ENCODE measurements at places on chromosomes 3 and 15.

DNA sequence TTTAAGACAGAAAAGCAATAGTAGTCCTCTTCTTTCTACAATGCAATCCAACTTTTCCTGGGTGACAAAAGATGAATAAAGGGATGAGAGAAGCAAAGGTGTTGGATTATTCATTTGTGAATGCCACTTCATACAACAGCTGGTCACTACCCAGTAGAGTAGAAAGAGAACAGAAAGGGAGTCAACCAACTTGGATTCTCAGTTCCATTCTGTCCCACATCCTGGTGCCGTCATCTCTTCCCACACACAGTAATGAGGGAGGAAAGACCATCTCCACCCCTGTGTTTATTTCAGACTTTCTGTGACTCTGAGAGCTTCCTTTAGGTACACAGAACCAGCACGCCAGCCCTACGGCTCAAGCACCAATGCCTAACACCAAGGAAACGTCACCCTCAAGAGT, 71.0 kb downstream of the FOXP1 start:
- no peak for DNase-seq

DNA sequence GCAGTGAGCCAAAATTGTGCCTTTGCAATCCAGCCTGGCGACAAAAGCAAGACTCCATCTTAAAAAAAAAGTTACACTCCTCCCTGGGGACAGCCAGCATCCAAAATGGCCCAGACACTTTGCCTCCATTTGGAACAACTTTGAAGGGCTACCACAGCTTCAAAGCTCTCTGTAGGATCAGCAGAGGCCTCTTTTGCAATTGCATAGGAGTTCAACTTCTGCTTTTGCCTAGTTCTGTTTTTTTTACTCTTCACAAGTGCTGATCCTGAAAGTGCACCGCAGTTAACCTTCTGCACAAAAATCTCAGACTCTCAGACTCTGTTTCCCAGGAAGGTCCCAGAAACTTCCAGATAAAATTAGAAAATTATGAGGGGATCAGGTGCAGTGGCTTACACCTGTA, 25.2 kb upstream of the SLC4A7 start:
- DNase-seq = no peak

- peak; percentile 89 for DNase-seq
Measured at GRCh38 chr3:105368566-105369499, 2.1 kb downstream of the ALCAM start.

DNA sequence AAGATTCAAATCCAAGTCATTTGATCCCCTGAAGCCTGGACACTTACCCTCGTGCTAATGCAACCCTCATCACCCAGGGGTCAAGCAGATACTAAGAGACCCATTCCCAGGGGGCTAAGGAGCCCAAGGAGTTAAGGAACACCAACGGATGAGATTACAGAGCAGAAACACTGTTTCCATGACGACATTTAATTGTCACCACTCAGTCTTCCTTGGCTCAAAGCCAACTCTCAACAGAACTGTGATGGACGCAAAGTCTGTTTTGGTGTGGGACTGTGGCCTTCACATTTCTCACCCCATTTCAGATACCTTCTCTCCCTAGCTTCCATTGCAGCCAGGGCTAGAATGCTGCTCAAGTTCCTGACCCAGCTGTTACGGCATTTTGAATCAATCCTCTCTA, 383.5 kb upstream of the WNT5A start:
- peak; percentile 2 for DNase-seq

GRCh38 chr3:49112262-49112661, 7.7 kb upstream of the QARS1 start:
- no peak for DNase-seq

DNA sequence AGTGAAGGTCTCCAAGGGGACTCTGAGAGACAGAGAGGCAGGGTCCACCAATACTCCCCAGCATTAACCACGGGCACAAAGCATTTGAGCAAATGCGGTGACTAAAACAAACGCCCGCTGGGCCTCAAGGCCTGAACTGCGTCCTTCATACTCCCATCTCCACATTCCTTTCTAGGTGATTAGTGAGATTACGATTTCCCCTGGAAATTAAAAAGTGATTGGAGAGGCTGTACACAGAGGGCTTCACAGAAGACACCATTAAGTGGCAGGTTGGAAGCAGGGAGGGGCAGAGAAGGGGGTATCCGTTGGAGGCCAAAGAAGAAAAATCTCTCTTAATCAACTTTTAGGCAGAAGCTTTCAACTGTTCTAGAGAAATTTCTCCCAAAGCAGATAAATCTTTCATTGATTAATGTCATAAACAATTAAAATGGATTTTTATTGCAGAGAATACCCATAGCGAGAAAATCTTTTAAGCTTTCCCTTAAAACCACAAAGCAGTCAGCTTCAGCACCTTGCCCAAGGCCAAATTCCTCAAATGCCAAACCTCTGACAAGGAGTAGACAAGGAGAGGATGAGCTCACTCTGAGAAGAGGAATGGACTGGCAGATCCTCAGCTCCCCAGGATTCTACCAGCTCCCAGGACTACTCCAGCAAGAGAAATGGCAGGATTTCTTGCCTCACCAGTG, 38.2 kb downstream of the MB21D2 start:
- DNase-seq = no peak

DNA sequence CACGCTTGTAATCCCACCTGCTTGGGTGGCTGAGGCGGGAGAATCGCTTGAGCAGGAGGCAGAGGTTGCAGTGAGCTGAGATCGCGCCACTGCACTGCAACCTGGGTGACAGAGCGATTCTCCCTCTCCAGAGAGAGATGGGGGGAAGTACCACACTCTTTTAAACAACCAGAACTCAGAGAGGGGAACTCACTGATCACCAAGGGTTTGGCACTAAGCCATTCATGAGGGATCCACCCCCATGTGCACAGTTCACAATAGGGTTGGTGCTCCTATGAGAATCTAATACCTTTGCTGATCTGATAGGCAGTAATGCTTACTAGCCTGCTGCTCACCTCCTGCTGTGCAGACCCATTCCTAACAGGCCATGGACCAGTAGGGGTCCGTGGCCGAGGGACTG, 51.6 kb downstream of the QTRT2 start:
- DNase-seq = no peak

- DNase-seq = no peak
Measured at GRCh38 chr15:51450001-51450400, 108.5 kb downstream of the GLDN start.

- DNase-seq = peak; percentile 20
Measured at GRCh38 chr3:110971010-110971601, 100.5 kb upstream of the NECTIN3 start.

DNA sequence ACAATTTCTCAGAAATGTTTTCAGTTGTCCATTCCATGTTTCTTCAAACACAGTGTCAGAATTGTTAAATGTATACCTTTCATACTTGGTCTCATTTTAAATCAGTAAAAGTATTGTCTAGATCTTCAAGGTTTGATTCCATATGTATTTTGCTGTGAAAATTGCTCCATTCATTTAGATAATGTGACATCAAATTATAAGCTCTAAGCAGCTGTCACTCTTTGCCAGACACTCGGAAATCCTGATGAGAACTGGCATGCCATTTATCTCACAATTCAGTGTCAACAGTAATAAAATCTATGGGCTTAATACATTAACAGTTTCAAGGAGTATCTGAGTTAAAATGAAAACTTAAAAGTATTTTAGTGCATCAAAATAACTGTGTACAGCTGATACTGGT, 1025.3 kb upstream of the EPHA6 start:
- no peak for DNase-seq

GRCh38 chr15:38687775-38688495, 123.3 kb upstream of the RASGRP1 start:
- no peak for DNase-seq

- DNase-seq = no peak
Measured at GRCh38 chr15:74055804-74056203, 26.5 kb downstream of the GOLGA6A start.

GRCh38 chr3:197420115-197420514, 121.7 kb upstream of the DLG1 start:
- DNase-seq = no peak

DNA sequence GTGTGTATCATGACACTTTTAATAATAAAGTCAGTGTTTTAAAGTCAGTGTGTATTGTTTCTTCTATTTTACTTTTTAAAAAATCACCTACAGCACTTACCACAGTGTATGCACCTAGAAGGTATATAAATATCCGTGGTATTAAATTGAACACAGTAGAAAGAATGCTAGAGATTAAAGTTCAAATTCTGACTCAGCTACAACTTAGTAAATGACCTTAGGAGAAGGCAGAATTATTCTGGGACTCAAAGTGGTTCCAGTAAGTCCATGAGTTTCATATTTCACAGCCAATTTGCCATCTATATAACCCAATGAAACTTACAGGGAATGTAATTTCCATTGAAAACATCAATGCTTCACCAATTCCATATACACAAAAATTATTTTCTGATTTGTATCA, 52.7 kb upstream of the MAP4 start:
- no peak for DNase-seq

GRCh38 chr3:62142331-62143085, 230.8 kb downstream of the FEZF2 start:
- DNase-seq = no peak

GRCh38 chr3:151871639-151872468, 1.6 kb upstream of the SUCNR1 start:
- DNase-seq = no peak

DNA sequence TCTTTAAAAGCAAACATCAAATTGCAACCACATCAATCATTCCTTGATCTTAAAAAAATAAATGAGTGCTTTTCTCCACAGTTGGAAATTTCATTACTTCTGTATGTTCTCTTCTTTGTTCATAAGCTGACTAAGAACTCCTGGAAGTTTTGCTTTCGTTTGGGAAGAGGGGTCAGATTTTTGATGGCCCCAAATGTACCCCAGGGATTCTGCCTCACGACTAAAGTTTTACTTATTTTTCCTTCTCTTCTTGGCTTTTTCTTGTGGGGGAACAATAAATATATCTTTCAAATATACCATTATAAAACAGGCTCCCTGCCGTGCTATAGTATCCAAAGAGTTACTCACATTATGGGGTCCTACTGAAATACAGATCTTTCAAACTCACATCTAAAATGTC, 215.0 kb upstream of the CDIN1 start:
- no peak for DNase-seq

- DNase-seq = no peak
Measured at GRCh38 chr3:43034911-43035310, 55.8 kb downstream of the GASK1A start.

DNA sequence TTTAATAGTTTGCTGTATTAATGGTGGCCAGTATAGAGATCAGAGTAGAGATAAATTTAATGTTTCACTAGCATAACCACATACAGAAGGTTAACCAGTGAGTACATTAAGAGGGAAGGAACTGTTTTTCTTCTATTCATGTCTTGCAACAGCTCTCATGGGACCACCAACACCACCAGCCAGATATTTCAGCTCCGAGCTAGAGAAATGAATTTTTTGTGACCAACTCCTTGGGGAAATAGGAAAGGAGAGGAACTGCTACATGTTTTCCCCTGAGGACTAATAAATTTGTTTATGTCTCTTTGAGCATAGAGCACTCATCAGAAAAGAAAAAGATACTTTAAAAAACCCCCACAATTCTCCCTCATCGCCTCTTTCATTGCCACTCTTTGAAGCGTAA, 247.5 kb downstream of the MBNL1 start:
- DNase-seq = peak; percentile 2

GRCh38 chr3:46936733-46937250, 39.8 kb downstream of the CCDC12 start:
- DNase-seq = no peak

DNA sequence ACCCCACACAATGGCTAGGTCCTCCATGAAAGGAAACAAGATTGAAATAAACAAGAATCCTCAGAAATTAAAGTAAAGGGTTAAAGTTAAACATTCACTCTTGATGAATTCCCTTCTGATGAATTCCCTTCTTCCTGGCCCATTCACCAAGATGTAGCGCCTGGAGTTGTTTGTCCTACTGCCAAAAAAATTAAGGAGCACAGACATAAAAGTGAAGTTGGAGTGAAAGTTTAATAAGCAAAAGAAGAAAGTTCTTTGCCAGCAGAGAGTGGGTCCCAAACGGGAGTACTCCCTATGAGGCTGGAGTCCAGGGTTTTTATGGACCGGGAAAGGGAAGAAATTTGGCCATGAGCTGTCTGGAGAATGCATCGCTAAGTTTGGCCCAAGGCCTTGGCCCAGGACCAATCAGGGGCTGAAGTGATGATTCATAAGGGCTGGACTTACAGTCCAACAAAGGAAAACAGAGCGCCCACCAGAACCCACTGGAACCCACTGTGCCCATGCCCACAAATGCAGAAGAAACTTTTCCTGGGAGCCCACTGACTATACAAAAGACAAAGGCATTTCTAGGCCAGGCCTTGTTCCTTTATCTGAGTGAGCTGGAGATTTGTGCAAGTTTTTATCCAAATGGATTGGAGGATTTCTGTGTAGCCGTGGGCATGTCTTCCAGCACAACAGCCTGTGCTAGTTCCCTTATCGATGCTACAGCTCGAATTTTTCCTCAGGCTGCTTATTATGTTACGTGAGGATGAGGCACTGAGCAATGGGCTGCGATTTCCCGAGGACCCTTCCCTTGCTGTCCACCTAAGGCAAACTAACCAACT, 1561.6 kb downstream of the OTOL1 start:
- no peak for DNase-seq

DNA sequence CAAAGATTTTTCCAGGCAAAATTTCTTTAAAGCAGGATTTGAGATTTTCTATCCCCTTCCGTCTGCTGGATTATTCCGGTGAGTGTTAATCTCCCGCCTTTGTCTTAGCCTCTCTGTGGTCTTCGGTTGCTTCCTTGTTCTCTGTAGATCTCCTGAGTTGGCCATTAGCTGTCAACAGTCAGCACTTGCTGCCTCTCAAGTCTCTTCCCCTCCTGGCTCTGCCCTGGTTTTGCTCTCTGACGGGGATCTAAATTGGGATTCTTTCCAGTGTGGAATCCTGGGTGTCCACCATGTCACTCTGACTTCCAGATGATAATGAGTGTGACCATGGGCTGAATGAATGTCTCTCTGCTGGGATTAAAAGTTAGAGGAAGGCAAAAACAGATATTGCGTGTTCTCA, 121.5 kb downstream of the IGF1R start:
- no peak for DNase-seq

DNA sequence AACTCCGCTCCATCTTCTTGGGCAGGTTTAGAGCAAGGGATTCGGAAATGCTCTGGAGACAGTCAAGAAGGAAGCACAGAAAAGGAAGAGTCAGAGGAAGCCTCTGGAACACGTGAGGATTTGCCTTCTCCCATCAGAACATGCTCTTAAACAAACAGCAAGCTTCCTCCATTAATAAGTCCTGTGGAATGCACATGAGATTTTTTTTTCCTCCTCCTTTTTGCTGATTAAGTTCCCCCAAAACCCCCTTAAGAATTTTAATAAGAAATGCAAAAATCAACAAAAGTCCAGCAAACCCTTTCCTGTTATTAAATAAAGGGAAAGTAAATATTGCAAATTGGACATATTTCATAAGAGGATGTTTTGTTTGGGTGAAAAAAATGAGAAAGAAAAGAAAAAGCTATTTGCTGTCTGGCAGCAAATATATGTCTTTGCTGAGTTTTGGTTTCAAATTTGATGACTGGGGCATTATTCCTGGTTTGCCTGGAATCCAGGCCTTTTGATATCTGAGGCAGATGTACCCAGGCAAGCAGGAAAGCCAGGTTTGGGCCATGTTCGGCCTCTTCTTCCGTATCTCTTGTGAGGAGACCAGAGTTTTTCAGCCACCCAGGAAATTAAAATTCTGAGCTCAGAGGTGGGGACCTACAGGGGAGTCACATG, 7.9 kb upstream of the TSEN2 start:
- no peak for DNase-seq

- no peak for DNase-seq
Measured at GRCh38 chr3:128844502-128844901, 34.9 kb upstream of the ACAD9 start.
